Colonic mucosa (tissue), 4 donors: ENCODE measurements at places on chromosomes 6 and 20.

GRCh38 chr6:134340179-134340975 lies 22.5 kb upstream of the SGK1 start:
- H3K4me1 ChIP-seq = no peaks in the 10 kb centered on the region
- no peak overlapping the region for H3K4me3 ChIP-seq
- no peaks in the 10 kb centered on the region for H3K36me3 ChIP-seq
- H3K27me3 ChIP-seq = no peaks in the 10 kb centered on the region
- DNase-seq = no peak
- H3K27ac ChIP-seq = no peak overlapping the region

GRCh38 chr6:45375449-45375848 lies 2.3 kb downstream of the SUPT3H start:
- H3K27me3 ChIP-seq = no peaks in the 10 kb centered on the region
- DNase-seq = no peak

GRCh38 chr6:125584468-125584939 lies 164.9 kb upstream of the HEY2 start:
- H3K4me1 ChIP-seq = no peaks in the 10 kb centered on the region
- no peaks in the 10 kb centered on the region for H3K36me3 ChIP-seq
- H3K4me3 ChIP-seq = no peak overlapping the region

DNA sequence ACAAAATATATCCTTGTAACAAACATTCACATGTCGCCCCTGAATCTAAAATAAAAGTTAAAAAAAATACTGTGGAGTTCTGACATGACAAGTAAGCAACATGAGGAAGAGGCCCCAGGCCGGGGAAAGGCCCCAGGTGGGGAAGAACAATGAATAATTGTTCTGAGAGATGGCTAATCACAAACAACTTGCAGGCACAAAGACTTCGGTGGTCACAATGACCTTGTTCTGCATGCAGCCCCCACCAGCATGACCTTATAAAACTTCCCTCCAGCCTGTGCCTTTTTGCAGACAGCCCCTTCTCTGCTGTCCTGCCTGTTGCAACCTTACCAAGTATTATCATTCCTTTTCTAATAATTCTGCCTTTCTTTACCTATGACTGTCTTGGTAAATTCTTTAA lies 95.7 kb upstream of the MYLIP start:
- H3K27ac ChIP-seq = no peak overlapping the region
- DNase-seq = no peak
- H3K27me3 ChIP-seq = no peaks in the 10 kb centered on the region
- H3K4me1 ChIP-seq = no peaks in the 10 kb centered on the region

- H3K36me3 ChIP-seq = no peaks in the 10 kb centered on the region
- no peak overlapping the region for H3K4me3 ChIP-seq
- DNase-seq = peak; percentile 74
- H3K4me1 ChIP-seq = no peaks in the 10 kb centered on the region
- no peaks in the 10 kb centered on the region for H3K27me3 ChIP-seq
- no peak overlapping the region for H3K27ac ChIP-seq
Observed at GRCh38 chr6:10954590-10955010, 67.7 kb downstream of the SYCP2L start.

DNA sequence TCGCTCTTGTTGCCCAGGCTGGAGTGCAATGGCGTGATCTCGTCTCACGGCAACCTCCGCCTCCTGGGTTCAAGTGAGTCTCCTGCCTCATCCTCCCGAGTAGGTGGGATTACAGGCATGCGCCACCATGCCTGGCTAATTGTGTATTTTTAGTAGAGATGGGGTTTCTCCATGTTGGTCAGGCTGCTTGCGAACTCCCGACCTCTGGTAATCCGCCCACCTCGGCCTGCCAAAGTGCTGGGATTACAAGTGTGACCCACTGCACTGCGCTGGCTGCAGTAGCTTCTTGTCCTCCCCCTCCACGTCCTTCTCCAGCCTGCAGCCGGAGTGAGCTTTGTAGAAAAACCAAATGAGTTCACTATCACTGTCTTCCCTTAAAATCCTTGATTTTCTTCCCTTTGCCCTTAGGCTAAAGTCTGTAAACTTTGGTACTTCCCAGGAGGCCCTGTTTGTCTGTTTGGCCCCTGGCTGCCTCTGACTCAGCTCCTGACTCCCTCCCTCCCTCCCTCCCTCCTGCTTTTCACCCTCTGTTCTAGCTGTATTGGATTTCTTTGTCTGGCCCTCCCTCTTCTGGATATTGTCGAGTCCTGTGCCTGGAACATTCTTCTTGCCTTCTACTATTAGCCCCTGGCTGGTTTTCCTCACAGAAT lies 12.9 kb downstream of the PARD6B start:
- peaks cover 7% of the 10 kb centered on the region for H3K4me1 ChIP-seq
- no peaks in the 10 kb centered on the region for H3K36me3 ChIP-seq
- H3K27ac ChIP-seq = peak overlapping the region; percentile 63
- H3K4me3 ChIP-seq = no peak overlapping the region
- H3K27me3 ChIP-seq = no peaks in the 10 kb centered on the region

DNA sequence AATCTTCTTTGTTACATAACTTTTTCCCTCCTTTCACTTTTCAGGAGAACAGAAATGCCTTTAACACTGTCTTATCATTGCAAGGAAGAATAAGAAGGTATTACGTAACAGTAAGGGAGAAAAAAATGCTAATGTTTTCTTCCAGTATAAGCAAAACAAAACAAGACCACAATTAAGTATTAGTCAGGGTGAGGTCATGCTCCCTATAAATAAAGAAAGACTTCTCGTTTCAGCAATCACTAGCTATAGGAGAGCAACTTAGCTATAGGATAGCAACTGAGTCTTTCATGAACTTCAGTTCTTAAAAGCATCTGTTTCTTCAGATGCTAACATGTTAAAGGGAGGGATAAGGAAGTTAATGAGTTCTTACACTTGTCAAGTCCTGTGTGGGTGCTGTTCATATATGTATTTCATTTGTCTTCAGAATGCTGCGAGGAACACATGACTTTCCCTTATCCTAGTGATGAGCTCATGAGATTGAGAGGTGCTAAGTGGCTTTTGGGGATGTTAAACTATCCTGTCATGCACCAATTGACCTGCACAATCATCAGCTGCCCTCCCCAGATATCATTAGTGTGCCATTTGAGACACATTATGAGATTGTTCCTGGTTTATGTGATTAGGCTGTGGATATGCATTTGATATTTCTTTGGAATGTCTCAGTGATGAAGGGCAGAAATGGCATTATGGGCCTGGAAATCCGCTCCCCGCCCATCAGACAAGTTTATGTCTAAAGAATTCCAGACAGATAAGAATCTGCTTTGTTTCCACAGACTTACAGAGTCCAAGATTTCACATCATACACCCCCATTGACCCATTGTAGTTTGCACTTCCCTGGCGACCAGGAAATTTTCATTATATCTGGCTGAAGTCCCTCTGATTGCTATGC lies 37.5 kb downstream of the LAMA4 start:
- H3K36me3 ChIP-seq = no peaks in the 10 kb centered on the region
- peak overlapping the region; percentile 18 for H3K27ac ChIP-seq
- no peaks in the 10 kb centered on the region for H3K27me3 ChIP-seq
- H3K4me3 ChIP-seq = no peak overlapping the region
- no peak for DNase-seq
- H3K4me1 ChIP-seq = no peaks in the 10 kb centered on the region

- H3K27me3 ChIP-seq = no peaks in the 10 kb centered on the region
- H3K36me3 ChIP-seq = no peaks in the 10 kb centered on the region
- no peak for DNase-seq
- no peak overlapping the region for H3K4me3 ChIP-seq
Observed at GRCh38 chr6:106272287-106272686, 53.3 kb downstream of the ATG5 start.

DNA sequence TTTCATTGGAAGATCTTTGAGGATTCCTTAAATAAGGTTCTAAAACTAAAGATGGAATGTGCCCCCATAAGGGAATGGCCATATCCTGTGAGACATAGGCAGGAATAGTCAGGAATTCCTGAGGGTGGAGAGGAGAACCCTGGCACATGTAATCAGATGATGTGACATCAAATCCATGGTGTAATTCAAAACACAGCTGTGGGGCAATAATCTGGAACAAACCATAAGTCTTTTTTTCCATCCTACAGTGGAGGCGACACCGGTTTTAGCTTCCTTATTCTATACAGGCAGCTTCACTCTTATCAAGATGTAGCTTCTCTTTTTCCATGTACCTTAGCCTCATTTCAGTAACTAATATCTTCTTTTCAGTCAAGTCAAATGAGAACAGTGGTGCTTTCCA lies 133.6 kb upstream of the CITED2 start:
- H3K27ac ChIP-seq = no peak overlapping the region
- DNase-seq = no peak
- H3K4me1 ChIP-seq = no peaks in the 10 kb centered on the region
- no peaks in the 10 kb centered on the region for H3K27me3 ChIP-seq
- H3K4me3 ChIP-seq = no peak overlapping the region

DNA sequence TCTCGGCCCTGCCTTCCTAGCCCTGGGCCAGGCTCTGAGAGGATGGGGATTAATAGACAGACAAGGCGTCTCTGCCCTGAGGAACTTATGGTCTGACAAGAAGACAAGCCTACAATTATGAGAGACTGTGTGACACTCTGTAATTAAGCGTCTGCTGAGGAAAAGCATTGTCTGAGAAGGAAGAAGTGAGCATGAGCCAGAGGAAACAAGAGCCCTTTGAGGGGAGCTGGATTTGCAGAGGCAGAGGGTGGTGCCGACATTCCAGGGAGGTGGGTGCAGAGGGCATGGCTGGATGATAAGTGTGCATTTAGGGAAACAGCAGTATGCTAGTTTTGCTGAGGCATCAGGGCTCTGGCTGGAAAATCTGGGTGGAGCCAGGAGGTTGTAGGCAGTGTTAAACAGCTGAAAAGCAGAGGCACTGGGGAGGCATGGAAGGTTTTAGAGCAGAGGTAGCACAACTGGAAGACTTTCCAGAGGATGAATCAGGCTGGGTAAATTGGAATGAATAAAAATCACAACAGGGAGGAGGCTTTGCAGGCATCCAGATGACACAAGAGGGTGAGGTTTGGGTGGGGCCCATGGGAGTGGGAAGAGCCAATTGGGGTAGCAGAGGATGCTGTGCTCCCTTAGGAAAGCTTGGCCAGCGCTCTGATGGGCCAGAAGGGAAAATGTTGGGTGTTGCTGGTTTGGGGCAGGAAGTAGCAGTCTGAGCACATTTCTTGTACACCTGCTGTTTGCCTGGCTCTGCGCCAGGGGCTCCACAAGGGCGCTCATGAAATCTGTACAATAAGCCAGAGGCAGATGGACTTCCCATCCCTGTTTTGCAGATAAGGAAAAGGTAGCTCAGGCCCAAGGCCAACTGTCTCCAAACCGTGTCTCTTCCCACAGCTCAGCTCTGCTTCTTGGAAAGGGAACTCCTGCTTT lies 74.0 kb upstream of the MYL9 start:
- DNase-seq = peak; percentile 83
- no peaks in the 10 kb centered on the region for H3K36me3 ChIP-seq
- peaks cover 56% of the 10 kb centered on the region for H3K4me1 ChIP-seq

DNA sequence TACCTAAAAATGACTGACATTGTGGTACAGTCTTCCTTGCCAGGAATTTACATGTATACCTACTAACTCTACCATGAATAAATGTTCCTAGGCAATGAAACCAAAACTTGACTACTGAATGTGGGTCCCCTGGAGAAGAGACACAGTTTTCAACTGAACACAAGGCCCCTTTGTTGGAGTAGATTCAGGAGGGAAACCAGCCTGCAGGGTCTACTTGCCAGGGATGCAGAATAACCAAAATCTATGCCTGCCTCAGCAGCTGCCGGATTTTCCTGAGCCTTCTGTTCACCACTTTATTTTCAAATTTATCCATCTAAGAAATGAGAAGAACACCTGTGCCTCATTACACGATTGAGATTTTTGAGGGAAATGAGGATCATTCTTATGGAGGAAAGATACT lies 211.9 kb downstream of the GRM1 start:
- no peak overlapping the region for H3K4me3 ChIP-seq
- no peaks in the 10 kb centered on the region for H3K4me1 ChIP-seq
- DNase-seq = no peak
- no peak overlapping the region for H3K27ac ChIP-seq

DNA sequence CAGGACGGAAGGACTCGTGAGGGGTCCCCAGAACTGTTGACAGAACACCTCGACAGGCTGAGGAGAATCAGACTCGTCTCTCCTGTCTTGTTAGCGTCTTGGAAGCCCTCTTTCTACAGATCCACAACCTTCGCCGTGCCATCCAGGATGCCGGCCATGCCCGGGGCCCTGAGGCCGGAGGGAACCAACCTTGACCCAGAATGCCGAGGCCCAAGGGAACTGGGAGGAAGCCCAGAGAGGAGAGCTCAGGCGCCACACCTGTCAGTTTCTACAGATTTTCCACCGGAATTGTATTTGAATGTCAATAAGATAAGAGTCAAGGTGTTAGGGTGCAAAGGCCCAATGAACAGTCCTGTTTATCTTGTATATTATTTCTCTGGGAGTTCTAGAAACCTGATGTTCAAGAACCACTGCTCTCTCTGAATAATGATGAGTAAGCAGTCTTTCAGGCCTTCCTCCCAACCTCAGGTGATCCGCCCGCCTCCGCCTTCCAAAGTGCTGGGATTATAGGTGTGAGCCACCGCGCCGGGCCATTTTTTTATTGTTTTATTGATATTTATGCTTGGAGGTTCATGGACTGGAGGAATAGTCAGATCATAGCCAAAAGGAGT lies 799 bp upstream of the ME1 start:
- H3K4me1 ChIP-seq = no peaks in the 10 kb centered on the region
- DNase-seq = peak; percentile 88
- peak overlapping the region; percentile 58 for H3K27ac ChIP-seq
- H3K4me3 ChIP-seq = peak overlapping the region; percentile 70

GRCh38 chr6:15330174-15330944 lies 84.5 kb downstream of the JARID2 start:
- DNase-seq = no peak
- no peaks in the 10 kb centered on the region for H3K36me3 ChIP-seq
- no peak overlapping the region for H3K4me3 ChIP-seq
- no peaks in the 10 kb centered on the region for H3K4me1 ChIP-seq

- no peaks in the 10 kb centered on the region for H3K4me1 ChIP-seq
- H3K27ac ChIP-seq = no peak overlapping the region
- H3K27me3 ChIP-seq = no peaks in the 10 kb centered on the region
Observed at GRCh38 chr6:106637717-106638341, 8.5 kb downstream of the QRSL1 start.

- H3K27me3 ChIP-seq = no peaks in the 10 kb centered on the region
- H3K4me3 ChIP-seq = no peak overlapping the region
- no peaks in the 10 kb centered on the region for H3K36me3 ChIP-seq
- no peaks in the 10 kb centered on the region for H3K4me1 ChIP-seq
Observed at GRCh38 chr6:12324099-12324498, 33.9 kb downstream of the EDN1 start.

DNA sequence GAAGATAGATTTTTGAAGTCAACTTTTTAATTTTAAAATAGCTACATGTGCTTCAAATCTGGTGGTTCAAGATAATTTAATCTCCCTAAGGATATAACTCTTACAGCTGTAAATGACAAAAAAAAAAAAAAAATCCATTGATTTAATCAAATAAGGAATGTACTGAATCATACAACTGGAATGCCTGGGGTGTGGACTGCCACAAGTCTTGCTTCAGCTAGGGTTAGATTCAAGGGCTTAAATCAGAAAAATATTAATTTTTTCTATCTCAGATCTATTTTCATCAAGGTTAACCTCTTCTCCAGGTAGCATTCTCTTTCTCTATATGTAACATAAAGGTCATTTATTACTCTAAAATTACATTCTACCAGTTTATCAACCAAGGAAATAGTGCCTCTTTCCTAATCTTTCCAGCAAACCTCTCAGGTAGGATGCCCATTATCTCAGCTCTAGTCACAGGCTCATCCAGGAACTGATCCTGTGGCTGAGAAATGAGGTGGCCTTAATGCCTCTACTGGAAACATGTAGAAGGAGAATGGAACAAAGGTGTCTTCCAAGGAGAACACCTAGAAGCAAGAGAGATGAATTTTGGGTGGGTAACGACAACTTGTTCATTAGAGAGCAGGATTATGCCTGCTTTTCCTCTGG lies 466.9 kb downstream of the CBLN4 start:
- DNase-seq = no peak
- no peaks in the 10 kb centered on the region for H3K4me1 ChIP-seq
- H3K27me3 ChIP-seq = no peaks in the 10 kb centered on the region
